Activated CD8-positive, alpha-beta memory T cell treated with anti-CD3 and anti-CD28 coated beads for 4 hours (primary cell): ENCODE measurements at places on chromosomes 4 and X.

DNA sequence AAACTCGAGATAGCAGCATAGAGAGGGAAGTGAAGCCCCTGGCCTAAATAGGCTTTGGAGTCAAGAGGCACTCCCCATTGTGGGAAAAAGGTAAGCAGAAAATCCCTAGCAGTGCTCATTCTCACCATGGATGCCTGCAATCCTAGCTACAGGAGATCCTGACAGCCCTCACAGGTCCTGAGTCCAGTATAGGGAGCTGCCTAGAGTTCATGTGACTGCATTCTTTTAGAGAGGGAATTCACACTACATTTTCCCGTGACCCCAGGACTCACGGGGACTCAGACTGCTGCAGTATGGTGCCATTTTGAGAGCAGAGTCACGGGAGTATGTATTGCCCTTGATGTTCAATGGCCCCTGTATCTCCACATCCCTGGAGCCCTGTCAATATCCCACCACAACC, 82.4 kb downstream of the MAGED1 start:
- DNase-seq = no peak

- no peak for DNase-seq
Measured at GRCh38 chr4:142845293-142846107, 601 bp downstream of the INPP4B start.

DNA sequence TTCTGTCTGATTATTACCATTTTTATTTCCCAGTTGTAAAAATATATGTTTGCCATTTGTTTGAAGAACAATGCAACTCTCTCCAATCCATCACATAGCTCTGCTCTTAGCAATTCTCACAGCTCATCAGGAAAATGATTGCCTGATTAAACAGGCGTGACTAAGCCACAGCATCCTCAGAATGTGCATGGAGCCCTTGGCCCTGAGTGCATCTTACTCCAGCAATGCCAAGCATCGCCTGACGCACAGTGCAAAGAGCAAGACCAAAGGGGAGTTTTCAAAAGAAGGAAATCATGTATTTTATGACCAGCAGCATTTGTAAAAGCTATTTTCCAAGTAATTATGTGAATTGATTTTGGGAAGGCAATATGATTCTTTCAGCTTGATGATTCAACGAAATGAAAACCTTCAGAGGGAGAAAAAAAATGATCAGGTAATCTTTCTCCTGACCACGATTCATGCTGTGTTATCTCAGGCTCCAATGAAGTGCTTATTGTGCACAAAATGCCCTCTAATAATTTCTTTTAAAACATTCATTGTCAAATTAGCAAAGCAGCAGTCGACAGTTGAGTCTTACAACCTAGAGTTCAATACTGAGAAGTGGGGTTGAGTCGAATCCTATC, 138.0 kb upstream of the FAM9B start:
- no peak for DNase-seq

DNA sequence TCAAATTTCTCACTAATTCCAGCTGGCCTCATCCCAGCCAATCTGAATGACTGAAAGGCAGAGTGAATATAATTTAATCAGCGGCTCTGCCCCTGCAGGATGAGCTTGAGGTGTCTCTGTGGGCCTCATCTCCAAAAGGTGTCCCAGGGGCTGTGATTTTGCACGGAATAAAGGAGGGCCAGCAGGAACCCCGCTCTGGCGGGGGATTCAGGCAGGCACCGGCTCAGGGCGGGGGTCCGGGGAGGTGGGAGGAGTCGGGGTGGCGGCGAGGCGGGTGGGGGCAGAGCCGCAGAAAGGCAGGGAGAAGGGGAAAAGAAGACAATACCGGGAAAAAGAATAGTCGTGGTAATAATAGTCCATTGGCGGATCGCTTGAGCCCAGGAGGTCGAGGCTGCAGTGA, 16.0 kb upstream of the ERCC6L start:
- no peak for DNase-seq

DNA sequence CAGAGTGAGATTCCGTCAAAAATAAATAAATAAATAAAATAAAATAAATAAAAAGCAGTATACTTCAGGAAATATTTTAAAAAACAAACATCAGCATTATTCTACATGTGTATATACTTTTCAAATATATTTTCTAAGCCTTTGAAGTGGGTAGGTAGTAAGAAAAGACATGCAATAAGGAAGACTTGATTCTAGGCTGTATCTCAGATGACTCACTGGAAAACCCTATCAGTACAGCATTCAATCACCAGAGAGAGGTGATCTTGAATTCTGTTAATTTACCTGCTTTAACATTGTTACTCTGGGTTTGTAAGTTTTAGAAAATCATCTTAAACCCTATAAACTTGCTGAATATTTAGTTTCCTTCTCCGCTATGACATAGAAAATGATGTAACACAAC, 106.6 kb upstream of the NAP1L5 start:
- no peak for DNase-seq

DNA sequence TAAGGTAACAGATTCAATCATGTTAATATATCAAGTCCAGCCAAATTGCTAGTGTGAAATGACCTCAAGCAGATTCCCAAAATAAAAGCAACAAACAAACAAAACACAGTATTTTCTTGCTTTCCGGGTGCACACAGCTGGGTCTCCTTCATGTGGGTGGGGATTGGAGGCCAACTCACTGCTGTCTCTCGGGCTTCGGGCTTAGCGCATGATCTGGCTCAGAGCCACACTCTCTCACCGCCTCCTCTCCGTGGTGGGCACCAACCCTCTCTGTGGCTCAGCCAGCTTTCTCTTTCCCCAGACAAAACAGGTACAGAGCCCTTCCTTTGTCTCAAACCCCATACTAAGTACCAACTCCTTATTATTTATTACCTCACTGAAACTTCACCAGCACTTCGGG, 2.9 kb upstream of the REELD1 start:
- no peak for DNase-seq

GRCh38 chr4:8238036-8238511, 31.5 kb upstream of the HTRA3 start:
- DNase-seq = no peak

DNA sequence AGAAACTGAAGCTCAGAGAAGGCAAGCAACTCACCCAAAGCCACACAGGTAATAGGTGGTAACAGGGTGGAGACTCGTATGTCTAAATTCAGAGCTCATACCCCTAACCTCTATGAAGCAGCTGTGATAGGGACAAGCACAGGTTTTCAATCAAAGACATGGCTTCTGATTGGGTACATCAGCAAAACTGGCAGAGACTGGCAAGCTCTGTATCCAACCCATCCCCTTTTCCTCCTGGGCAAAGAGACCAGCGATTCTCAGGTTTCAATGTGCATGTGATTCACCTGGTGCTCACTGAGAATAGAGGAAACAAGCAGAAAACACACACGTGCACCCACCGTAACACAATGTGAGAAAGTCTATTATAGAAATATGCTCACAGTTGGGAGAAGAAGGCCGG, 153.0 kb downstream of the SMIM20 start:
- no peak for DNase-seq

- no peak for DNase-seq
Measured at GRCh38 chr4:57234252-57234775, 124.1 kb upstream of the IGFBP7 start.

- no peak for DNase-seq
Measured at GRCh38 chrX:133171962-133172708, 46.0 kb downstream of the TFDP3 start.

- DNase-seq = no peak
Measured at GRCh38 chrX:139932073-139932900, 566 bp downstream of the ATP11C start.

DNA sequence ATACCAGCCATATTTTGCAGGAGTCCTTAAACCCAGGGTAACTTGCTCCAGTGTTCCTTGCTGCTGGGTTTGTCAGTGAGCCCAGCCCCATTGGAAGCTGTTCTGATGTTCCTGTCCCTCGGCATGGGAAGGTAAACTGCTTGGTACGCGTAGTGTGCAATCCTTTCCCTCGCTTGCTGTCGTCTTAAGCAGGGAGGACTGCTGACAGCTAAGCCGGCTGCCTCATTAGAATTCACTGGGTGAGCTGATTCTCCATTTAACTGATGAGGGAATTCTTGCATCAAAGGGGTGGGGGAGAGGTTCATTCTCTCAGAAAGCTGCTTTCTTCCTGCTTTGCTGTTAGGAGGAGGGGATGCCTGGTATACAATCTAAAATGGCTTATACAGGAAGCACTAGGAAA, 164.6 kb downstream of the MID1IP1 start:
- no peak for DNase-seq

- DNase-seq = no peak
Measured at GRCh38 chr4:119587796-119588195, 40.8 kb downstream of the PDE5A start.

GRCh38 chr4:110501826-110502225, 25.9 kb downstream of the ENPEP start:
- DNase-seq = no peak

DNA sequence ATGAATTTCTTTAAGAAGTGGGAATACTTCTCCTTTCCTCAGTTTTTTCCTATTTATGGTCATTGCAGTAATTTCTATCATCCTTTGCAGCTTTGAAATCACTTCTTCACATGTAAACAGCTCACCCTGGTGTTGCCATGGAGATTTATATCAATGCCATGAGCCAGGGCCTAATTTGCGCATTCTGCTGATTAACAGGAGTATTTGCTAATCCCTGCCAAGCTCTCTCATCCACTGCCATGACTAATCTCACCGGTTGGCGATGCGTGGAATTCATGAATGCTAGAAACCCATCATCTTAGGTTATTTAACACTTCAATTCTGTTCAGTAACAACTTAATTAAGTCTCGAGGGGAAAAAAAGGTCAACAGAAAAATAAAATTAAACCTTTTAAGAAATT, 11.8 kb upstream of the FGF13 start:
- no peak for DNase-seq

- no peak for DNase-seq
Measured at GRCh38 chrX:118726887-118727685, at the start of gene IL13RA1. Gene IL13RA1, plus strand, starts transcription at chrX:118727606. Its CDS starts 33 bp downstream, at chrX:118727639.

DNA sequence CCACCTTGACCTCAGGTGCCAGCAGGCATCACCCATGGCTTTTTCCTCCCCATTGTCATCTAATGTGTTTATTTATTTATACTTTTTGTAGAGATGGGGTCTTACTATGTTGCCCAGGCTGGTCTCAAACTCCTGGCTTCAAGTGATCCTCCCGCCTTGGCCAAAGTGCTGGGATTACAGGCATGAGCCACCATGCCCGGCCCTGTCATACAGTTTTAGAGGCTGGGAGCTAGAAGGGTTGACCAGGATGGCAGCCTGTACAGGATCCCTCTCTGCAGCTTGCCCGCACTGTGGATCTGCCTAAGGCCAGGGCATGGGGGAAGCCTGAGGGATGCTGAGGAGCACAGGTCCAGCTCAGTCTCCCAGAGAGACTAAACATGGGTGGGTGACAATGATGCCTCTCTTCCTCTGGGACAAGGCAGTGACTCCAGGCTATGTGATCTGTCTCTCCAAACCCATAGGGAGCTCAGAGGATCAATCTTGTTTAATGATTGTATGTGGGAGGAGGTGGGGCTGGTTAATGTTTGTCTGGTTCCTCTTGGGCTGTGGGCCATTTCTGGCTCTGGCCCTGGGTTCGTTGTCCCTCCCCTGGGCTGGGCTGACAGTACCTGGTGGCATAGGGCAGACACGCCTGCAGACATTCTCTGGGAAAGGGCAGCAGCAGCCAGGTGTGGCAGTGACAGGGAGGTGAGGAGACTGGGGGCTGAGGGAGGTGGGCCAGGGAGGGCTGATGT, 8.3 kb upstream of the GJB1 start:
- no peak for DNase-seq

DNA sequence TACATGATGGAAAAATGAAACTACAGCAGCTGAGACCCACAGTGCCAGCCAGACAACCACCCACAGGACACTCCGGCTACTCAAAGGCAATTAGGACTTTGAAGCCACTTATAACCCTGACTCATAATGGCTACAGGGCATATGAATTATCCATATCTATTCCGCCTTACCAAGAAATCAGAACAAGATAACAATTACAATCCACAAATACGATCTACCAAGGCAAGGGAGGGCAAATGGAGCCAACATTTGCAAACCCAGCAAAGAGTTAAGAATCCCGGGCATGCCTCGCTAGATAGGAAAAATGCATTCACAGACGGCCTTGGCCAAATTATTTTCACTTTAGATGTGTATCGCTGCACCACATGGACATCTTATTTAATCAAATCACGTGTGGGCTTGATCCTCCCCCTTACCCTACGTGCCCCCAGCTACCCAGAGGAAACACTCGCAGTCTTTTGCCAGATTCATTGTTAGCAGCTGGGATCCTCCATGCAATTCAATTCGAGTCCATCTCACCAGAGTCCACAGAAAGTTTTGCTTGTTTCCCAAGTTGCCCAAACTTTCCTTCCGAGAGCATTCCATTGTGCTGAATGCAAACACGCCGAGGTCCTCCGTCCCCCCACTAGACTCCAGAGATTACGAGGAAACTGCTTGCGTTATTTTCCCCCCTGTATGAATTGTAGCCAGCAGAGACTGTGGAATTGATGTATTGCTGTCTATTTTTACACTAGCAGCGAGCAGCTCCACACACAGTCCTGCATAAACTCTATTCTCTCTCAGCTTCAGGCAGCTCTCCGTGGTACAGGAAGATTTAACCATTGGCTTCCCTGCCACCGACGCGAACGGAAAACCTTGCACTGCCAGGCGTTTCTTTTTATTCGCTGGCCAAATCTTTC, 1.2 kb downstream of the PPARGC1A start:
- no peak for DNase-seq

DNA sequence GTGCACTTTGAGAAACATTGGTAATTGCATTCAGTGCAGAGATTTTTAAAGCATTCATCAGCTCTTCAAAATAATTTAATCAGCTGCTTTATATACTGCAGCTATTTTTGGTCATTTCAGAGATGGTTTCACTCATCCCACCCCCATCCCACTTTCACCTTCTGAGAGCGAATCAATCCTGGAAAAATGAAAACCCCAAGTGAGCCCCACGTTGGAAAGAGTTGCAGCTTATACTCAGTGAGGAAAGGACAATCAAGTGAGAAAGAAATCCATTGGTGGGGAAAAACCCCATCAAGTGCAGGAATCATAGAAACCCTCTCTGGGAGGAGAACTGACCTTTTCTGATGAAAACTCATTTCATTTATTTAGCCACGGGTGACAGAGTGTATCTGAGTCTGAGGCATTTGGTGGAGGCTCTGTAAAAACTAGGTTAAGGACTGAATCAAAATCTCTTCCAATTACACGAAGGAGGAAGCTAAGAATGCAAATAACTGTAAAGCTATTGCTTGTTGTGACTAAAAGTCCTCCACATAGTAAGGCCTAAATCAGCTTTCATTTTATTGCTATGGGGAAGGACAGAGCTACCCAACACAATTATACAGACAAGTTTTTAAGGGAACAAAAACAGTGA, 240.4 kb upstream of the PGRMC2 start:
- DNase-seq = no peak

DNA sequence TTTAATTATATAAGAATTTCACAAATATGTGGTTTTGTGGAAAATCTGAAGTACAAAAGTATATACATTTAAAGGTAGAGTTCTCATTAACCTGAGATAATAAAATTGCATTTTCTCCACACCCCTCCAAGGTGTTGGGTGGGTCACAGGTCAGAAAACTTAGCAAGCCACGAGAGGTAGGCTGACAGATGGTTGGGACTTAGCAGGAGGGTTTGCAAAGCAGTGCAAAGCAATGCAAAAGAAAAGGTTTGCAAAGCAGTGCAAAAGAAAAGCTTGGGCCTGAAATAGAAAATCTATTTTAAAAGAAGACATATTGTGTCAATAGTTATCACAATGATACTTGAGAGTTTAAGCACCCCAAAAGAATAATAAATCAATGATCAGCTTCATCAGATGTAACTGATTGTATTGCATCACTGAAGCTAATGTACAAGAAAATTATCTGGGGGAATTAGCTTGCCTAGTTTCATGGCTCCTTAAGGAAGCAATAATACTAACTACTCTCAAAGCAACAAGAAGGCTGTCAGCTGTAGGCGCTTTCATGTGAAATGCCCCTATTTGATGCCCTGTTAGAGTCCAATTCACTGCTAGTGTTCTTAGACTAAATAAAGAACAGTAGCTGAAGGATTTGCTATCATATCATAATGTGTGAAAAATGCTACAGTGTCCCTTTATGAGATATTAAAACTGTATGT, 319.5 kb downstream of the KCNIP4 start:
- no peak for DNase-seq
